Activated T-cell treated with anti-CD3 and anti-CD28 coated beads for 4 hours (primary cell): ENCODE measurements at places on chromosomes 4 and X.
A peak's percentile ranks its signal among the peaks of the same experiment; 100 is the strongest.

- DNase-seq = no peak
Observed at GRCh38 chr4:168519576-168519975, 22.7 kb downstream of the PALLD start.

GRCh38 chr4:2006956-2007653 is 1.7 kb downstream of the NELFA start:
- no peak for DNase-seq

- no peak for DNase-seq
Observed at GRCh38 chrX:2854918-2855317, 26.2 kb downstream of the GYG2 start.

- no peak for DNase-seq
Observed at GRCh38 chr4:184375027-184375426, 99.3 kb downstream of the IRF2 start.

- DNase-seq = no peak
Observed at GRCh38 chr4:4694296-4694772, 152.5 kb upstream of the STX18 start.

GRCh38 chr4:122469457-122469856 is 12.9 kb upstream of the IL2 start:
- DNase-seq = no peak

DNA sequence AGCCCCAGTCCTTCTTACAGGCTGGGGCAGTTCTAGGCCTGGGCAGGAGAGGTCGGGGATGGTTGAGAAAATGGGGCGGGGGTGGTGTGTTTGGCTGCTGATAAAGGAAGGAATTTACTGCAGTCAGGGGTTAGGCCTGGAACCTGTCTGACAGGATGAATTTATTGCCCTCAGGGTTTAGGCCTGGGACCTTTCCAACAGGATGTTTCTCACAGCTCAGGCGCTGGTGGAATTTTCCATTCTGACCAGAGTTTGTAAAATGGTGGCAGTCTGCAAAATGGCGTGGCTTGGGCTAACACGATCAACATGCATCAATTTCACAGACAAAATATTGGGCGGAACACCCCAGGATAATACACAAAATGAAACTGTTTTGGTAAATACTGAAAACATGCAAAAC is 83.5 kb upstream of the SPIN4 start:
- no peak for DNase-seq

DNA sequence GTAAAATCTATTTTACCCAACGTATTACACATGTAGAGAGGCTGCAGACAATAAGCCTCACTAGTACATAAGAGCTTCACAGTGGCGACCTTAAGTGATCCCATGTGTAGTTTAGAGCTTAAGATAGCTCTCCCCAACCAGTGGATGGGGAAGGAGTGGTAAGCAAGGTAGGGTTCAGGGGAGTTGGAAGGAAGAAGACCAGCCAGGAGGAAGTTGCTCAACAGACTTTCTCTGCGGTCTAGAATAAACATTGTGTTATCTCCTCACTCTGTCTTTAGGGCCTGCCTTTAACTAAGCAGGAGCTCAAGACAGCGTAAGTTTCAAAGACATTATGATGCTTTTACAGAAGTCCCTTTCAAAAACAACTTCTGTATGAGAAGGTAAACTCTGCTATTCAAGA is 16.8 kb downstream of the MEPE start:
- no peak for DNase-seq

DNA sequence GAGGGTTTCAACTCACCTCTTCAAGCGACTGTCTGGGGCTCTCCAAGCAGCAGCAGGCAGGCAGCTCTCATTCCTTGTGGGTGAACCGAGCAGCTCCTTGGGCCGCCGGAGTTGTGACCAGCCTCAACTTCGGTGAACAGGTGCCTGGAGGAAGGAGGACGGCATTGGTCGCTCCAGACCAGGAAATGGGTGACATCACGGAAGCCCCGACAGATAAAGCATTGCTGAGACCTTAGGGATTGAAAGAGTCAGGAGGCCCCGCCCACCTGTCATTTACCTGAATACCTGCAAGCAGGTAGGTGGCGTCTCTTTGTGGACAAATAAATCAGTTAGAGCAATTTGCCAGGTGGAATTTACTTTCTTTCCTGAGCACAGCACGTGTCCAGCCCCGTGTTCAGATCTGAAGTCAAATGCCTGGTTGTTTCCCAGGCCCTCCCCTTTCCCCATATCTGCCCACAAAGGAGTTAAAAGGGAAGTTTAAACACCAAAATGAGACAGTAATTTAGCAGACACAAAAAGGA is at the start of gene LNX1:
Gene LNX1, minus strand, starts transcription at position 115 of the 521 bp plus-strand sequence. CDS start 17,484 bp downstream, outside the sequence.
- no peak for DNase-seq

GRCh38 chr4:79177388-79177787 is 148.5 kb downstream of the NAA11 start:
- no peak for DNase-seq

GRCh38 chrX:72081605-72082320 is 50.0 kb downstream of the RTL5 start:
- no peak for DNase-seq

GRCh38 chr4:40940317-40940741 is 190.6 kb downstream of the NSUN7 start:
- no peak for DNase-seq

GRCh38 chrX:17007134-17007768 is 60.8 kb downstream of the REPS2 start:
- DNase-seq = no peak

DNA sequence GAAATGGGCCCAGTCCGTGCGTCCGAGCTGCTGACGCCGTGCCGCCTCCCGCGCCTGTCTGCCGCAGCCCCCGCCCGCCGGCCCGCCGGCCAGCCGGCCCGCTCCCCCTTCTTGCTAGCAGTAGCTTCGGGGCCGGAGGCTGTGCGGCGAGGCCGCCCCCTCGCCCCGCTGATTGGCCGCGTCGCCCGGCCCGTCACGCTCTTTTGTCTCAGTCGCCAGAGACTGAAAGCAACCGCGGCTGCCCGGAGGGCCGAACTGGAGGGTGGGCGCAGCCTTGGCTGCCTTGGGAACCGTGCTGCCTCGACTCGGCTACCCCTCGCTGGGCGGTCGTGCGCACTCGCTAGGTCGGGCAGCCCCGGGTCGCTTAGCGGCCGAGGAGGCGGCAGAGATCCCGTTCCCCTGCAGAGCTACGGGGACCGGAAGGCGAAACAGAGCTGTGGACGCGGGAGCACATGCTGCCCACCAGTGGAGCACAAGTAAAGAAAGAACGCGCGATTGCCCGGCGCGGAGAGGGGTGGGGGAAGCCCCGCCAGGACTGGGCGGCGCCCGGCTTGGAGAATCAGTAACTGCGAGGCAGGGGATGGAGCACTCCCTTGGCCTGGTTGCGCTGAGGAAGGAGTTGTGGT is at the start of gene ZCCHC18:
Gene ZCCHC18, plus strand, starts transcription at position 198 of the 626 bp plus-strand sequence. CDS start 1,589 bp downstream, outside the sequence.
- DNase-seq = peak; percentile 5

- DNase-seq = no peak
Observed at GRCh38 chrX:109940411-109940810, 62.5 kb upstream of the TMEM164 start.

- DNase-seq = no peak
Observed at GRCh38 chrX:68895341-68895755, 66.5 kb downstream of the EFNB1 start.

DNA sequence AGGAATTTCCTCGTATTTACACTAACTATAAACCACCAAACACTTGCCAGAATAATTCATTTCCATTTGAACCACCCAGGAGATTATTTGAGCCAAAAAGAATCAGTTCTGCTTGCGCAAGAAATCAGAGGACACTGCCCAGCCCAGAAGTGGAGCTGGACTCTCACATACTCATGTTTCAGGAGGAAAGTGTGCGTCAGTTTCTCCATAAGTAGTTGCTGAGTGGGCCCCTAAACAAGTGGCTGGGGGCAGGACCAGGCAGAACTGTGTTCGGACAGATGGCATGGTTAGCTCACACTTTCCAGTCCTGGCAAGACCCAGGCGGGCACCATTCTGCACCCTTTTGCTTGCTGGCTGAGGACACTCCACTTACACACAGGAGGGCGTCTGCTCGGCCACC is 38.8 kb downstream of the BTC start:
- DNase-seq = no peak

DNA sequence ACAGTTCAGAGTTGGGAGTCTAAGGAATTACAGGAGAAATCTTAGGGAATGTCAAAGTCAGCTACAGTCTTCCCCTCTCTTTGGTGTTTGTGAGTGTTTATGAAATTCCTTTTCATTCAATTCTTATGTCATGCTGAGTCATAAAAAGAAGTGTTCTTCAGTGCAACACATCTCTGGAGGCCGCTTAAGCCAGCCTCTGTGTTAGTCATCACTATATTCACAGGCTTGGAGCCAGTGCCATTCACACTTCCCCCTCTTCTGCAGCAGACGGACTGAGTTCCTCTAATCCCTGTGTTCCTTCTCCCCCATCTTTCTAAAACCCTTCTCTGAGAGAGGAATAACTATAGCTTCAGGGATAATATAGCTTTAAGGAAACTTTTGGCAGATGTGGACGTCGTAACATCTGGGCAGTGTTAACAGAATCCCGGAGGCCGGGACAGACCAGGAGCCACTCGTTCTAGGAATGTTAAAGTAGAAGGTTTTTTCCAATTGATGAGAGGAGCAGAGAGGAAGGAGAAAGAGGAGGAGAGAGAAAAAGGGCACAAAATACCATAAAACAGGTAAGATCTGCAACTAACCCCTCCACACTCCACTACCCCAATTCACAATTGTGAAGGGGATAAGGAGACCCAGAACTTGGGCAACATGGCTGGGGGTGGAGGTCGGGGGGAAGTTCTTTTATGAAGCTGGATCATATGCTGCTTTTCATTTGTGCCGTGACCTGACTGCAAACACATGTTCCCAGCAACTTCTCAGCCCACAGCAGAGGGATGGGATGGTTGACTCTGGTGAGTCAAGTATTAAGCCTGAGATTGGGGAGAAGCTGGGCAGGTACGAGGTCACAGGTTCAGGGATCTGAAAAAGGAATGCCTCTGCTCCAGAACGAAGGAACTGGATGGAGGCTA is at the start of gene SRPX2:
Gene SRPX2, plus strand, starts transcription at position 244 of the 905 bp plus-strand sequence. CDS start 2,124 bp downstream, outside the sequence.
- no peak for DNase-seq

DNA sequence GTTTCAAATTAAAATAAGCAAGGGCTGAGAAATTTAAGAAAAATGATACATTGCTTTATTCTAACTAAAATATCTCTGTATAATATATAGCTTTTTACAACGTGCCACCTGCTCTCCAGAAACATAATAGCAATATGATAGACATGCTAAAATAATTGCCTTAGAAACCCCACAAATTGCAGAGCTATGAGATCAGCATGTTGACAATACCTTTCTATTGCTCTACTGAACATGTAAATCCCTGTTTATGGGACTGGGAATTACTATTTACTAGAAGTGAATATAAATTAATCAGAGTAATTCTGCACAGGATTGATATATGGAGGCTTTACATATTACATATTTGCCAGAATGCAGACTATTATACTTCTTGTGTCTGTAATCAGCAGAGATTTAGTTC is 1831.1 kb upstream of the IGFBP7 start:
- DNase-seq = no peak

- no peak for DNase-seq
Observed at GRCh38 chr4:110172972-110173371, 25.4 kb downstream of the ELOVL6 start.

DNA sequence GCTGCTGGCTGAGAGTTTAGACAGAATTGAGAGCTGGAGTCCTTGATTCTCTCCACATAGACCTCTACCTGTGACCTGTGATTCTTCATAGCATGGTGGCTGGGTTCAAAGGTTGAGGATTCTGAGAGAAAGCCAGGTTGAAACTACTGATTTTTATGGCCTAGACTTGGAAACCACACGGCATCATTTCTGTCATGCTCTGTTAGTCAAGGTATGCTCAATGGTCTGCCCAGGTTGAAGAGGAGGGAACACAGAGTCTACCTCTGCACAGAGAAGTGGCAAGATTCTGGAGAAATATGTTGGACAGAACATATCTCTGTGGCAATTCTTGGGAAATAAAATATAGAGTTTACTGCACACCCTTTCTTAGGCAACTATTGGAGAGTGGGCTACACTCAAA is 57.2 kb upstream of the CXorf66 start:
- DNase-seq = no peak

- DNase-seq = no peak
Observed at GRCh38 chrX:11764602-11765067, 6.6 kb downstream of the MSL3 start.

GRCh38 chr4:1310031-1310795 is 20.5 kb downstream of the MAEA start:
- DNase-seq = no peak

DNA sequence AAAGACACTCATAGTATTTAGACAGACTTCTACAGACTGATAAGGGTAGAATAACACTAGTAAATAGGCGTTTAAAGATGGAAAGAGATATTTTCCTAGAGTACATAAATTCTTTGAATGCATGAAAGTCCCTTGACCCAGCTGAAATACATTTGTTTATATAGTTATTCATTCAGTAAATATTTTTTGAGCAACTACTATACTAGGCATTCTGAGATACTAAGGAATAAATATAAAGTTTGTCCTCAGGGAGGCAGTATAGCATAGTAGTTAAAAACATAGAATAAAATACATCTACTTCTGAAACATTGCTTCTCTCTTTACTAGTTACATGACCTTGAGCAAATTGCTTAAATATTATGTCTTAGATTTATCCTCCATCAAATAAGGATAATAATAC is 27.4 kb downstream of the HMGN5 start:
- no peak for DNase-seq

DNA sequence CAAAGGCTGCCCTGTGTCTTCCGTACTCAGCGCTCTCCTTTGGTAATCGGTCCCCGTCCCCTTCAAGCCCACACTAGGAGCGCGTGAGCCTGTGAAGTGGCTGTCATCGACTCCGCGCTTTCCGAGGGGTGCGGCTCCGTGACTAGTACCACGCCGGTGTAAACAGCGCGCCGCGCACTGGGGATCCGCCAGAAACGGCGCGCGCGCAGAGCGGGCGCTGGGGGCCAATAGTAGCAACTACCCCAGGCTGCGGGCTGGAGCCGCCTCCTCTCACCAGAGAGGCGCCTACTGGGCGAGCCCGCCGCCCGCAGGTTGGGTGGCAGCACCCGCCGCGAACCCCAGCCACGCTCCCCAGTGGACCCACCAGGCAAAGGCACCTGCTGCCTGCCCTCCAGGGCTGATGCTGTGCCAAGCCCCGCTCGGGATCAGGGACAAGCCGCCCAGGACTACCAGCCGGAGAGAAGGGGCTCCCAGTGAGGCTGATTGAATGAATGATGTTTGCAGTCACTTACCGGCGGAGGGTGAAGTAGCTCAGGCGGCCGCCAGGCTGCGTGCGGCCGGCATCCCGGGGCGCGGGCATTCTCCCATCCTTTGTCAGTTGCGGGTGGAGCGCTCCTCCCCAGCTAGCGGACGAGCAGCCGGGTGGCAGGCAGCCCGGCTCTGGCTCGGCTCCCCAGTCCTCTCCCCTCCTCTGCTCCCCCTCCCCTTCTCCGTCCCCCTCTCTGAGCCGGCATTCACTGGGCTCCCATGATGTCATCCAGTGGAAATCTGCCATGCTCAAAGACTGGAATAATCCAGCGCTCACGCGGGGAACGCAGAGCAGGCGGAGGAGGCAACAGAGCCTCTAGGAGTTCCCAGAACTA is 370.3 kb upstream of the SMIM31 start:
- no peak for DNase-seq

- no peak for DNase-seq
Observed at GRCh38 chrX:11532291-11533078, 133.2 kb downstream of the ARHGAP6 start.

- DNase-seq = no peak
Observed at GRCh38 chr4:10761903-10762302, 77.3 kb upstream of the CLNK start.

- DNase-seq = no peak
Observed at GRCh38 chr4:45323453-45324058, 597.2 kb upstream of the GNPDA2 start.
